ENCODE measurements at places on chromosomes 11 and 22.

DNA sequence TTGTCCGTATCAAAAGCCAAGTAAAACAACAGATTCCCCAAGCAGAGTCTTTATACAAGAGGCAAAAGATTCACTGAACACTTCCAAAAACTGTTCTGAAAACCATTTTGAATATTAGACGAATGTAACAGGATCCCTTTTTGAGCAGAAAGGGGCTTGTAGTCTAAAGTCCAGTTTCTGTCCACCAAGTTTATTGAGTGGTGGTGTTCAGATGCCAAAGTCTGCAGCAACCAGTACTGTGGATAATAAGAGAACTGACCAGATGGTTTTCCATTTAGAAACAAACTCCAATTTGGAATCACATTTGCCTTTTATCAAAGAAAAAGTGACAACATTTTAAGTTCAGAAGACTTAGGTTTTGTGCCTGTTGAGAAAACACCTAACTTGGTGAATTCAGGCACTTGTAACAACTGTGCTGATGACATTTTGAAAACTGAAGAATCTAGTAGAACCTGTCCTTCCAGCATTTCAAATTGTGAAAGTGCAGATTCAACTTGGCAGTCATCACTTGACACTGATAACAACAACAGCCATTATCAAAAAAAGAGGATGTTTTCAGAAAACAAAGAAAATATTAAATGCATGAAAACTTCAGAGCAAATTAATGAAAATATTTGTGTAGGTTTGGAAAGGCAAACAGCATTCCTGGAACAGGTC, 217.1 kb downstream of the CSNK2A3 start:
- DNase-seq, result no peak

GRCh38 chr11:105273660-105274280, 134.2 kb upstream of the CARD18 start:
- no peak for DNase-seq

GRCh38 chr22:22248878-22249277, 4.3 kb downstream of the VPREB1 start:
- DNase-seq, result no peak

GRCh38 chr11:36432738-36433137, 77.3 kb downstream of the TRAF6 start:
- no peak for DNase-seq

GRCh38 chr11:21430537-21430936, 761.2 kb downstream of the NELL1 start:
- no peak for DNase-seq

DNA sequence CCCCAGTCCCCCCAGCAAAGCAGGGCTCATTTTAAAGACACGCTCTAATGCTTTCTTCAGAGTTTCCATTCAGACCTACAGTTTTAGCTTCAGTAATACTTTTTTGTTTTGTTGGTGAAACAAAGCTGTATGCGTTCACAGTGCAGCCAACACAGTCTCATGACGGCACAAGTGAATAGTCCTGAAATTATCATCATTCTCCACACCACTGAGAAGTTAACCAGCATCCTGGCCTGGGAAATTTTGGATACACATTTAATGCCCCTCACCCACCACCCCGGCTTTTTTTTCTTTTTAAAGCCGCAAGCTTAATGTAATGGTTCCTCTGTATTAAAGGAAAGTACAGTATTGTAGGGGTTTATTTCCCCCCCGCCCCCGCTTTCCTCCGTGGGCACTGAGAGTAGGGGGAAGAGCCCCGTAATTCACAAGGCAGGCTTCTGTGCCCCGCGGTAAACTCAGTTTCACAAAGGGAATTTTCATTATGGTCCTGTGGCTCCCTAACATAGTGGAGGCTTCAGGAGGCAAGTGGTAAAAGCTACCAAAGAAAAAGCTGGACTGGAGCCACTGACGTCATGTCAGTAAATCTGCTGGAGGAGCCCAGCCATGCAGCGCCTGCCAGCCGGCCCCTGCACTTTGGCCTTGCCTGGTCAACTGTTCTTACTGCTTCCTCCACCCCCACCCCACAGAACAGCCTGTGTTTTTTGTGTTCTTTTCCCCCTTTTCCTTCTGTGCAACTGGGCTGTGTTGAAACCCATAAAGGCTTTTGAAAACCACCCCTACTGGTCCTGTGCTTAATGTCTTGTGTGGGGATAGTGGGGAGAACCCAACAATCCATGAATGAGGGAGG, 18.2 kb downstream of the TEAD1 start:
- DNase-seq, result no peak

DNA sequence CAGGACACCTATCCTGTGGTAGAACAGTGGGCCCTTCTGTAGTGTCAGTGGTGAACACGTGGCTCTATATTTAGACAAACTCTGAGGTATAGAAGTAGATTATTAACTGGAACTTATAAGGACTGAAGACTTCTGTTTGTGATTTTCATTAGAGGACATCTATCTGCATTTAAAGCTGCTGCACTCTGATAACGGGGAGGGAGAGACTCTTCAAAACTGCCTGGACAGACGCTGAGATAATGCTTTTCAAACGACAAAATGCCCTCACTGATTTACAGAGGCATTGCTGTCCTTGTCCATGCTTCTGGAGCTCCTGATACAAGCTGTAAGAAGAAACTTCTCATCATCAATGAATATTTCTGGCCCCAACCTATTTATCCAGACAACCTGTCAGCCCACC, 425.2 kb downstream of the OPCML start:
- no peak for DNase-seq

DNA sequence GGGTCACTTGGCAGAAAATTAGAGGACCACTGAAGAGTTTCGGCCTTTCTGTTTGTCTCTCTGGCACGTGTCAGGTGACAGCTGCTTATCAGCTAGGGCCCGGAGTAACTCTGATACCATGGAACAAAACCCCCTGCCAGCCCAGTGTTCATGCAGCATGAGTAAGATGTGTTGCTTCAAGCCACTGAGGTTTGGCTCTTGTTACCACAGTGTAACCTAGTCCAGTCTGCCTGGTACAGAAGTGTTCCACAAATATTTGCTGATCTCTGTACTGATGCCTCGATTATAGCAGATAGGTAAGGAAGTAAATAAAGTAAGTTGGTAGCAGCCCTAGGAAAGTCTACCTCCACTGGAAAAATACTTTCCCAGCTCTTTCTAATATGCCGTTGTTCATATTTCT, 20.5 kb upstream of the ETS1 start:
- no peak for DNase-seq

- no peak for DNase-seq
Measured at GRCh38 chr11:78050964-78051831, 12.5 kb upstream of the THRSP start.

GRCh38 chr22:37657590-37658132, 862 bp upstream of the PDXP start:
- DNase-seq, result no peak

GRCh38 chr11:119189393-119189792, 4.1 kb downstream of the NHERF4 start:
- DNase-seq, result no peak

DNA sequence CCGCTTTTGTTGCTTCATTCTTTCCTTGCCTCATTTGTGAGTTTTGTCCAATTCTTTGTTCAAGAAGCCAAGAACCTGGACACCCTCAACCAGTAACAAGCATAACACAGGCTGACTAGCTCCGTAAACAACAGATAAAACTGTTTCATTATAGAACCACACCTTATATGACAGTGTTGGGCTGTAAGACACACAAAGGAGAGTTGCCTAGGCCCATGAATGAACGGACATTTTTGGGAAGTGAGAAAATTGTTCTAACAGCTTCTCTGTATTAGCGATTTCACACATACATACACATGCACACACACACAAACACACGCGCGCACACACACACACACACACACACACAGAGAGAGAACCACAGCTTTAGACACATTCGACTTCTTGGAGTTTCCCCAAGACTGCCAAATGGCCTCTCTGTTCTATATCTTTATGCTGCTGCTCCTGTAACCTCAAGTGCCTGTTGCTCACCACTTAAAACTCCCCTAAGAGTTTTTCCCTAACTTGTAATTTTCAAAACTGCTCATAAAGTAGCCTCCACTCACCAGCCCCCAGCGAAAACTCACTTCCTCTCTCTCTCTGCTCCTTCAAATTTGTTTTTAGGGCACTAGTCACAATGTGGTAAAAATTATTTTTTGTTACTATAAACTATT, 35.9 kb downstream of the CTSC start:
- DNase-seq, result no peak

Data from T-helper 17 cell (primary cell).